ENCODE measurements at places on chromosomes 4 and X.

GRCh38 chr4:168163106-168163505, 70.8 kb downstream of the ANXA10 start:
- DNase-seq = no peak

DNA sequence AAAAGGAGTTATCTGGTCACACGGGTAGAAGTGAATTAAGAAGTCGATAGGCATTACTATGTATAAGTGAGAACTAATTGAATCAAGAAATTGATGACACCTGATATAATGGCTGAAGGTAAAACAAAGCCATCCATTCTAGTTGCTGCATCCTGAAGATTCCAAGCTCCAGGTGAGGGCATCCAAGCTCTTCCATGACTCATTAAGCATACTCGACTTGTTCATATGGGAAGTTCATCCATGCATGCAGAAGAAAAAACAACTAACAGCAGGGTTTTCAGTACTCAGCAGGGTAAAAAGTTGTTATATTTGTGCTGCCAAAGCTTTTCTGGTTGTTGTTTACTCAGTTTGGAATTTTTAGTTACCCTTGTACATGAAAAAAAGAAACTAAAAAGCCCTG, 508.0 kb upstream of the CXorf51A start:
- no peak for DNase-seq

- DNase-seq = no peak
Measured at GRCh38 chr4:80393970-80394250, 58.4 kb downstream of the CFAP299 start.

GRCh38 chr4:4861390-4862018, 2.0 kb downstream of the MSX1 start:
- DNase-seq = no peak

- DNase-seq = no peak
Measured at GRCh38 chrX:19731307-19731820, 156.0 kb downstream of the SH3KBP1 start.

GRCh38 chrX:111892375-111892774, 16.4 kb downstream of the TRPC5OS start:
- no peak for DNase-seq

DNA sequence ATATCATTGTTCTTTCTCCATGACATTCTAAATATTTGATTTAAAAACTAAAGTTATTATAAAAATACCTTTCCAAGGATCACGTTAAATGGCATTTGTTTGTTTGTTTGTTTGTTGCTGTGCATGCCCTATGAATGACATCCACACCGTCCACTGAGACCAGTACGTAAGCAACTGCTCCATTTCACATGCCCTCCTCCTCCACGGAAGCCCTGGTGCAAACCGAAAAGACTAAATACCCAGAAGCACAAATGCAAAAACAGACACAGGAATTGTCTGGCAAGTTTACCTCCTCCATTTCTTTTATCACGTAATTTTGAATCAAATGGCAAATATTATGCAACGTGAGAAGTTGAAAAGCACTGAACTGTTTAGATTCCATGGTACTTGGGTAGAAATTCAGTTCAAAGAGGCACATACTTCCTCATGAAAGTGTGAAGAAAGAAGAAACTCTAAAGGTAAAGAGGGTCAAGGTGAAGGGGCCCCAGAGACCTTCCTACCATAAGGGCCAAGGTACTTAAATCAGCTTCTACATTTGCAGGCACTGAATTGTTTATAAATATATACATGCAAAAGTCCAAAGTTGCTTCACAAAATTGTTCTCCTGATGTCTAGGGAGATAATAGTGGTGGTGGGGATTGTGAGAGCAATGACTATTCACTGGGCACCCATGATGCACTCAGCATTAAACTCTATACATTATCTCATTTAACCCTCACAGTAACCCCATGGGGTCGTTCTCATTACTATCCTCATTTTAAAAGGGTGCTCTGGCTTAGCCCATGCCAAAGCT, 23.4 kb downstream of the IRF2 start:
- DNase-seq = no peak

DNA sequence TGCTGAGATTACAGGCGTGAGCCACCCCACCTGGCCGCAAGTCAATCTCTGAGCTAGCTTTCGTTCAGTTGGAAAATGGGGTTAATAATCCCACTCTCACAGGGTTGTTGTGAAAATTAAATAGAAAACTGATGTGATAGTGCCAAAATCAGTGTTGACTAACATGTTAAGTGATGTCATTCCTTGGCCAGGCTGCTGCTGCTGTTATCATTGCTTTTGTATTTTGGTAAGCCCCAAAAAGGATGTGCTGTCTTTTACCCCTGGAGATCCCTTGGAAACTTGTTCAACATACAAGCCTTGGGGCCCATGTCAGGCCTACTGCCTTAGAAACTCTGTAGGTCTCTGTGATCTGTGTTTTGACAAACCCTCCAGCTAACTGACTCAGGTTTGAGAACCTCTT, 106.3 kb downstream of the AFF1 start:
- DNase-seq = no peak

DNA sequence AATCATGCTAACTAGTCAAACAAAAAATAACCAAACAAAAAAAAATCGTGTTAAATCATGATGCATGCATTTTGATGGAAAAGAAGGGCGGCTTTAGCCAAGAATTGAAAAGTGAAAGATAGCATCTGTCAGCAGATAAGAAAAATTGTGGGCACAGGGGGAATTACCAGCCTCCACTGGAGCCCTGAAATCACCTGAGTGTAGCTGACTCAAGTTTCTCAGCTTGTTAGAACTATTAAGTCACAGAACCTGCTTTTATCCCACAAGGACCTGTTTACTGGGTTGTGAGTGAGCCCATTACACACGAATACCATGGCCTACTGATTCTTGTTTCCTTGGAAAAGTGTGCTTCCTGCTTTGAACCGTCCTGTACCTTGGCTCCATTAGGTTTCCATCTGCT, 85.2 kb downstream of the COX18 start:
- no peak for DNase-seq

DNA sequence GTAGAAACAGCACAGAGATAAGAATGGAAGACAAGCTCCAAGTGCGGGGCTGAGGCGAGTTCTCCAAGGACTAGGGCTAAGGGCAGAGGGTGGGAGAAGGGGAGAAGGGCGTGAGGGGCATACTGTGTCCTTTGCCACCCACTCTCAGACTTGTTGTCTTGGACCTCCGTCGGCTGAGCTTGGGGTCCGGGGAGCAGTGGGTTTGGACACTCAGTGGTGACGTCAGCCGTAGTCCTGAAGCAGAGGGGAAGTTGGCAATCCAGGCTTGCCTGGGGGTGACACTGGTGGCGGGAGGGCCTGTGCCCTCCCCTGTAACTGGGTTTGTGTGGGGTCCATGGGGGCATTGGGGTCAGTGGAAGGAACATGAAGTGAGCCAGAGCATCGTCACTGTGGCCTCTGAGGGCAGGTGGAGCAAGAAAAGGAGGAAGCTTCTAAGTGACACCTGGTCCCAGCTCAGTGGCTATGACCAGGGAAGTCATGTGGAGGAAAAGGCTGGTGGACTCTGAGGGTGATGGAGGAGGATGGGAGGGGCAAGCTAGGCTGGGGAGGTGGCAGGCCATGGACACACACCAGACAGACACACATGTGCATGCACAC, 17.6 kb downstream of the CD99 start:
- no peak for DNase-seq

DNA sequence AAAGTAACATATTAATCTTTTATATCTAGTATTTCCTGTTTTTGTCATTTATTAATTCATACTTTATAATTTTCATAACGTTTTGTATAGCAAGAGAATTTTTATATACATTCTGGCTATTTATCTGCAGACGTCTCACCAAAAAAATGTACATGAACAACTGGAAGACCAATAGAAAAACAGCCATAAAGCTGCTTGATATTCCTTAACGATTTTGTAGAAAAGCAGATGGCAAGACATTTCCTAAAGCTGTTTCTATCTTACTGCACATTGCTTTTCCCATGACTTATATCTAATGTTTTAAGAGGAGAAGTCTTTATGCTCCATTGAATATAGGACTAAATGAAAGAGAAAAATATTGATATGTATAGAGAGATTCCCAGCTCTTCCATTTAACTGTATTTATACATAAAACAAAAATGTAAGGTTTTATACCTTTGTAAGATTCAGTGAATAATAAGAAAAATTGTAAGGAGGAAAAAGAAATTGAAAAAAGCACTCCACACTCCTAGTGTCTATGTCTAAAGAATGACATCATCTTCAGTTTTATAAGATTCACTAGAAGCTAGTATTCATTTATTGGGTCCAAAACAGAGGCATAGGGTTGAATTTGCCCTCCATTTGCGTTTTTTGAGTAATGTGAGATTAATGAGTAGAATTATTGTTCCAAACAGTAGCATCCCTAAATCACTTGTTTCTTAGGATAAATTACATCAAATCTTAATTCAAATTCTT, 248.5 kb downstream of the PPP3CA start:
- no peak for DNase-seq

GRCh38 chr4:86837691-86838503, 11.3 kb downstream of the SLC10A6 start:
- no peak for DNase-seq

DNA sequence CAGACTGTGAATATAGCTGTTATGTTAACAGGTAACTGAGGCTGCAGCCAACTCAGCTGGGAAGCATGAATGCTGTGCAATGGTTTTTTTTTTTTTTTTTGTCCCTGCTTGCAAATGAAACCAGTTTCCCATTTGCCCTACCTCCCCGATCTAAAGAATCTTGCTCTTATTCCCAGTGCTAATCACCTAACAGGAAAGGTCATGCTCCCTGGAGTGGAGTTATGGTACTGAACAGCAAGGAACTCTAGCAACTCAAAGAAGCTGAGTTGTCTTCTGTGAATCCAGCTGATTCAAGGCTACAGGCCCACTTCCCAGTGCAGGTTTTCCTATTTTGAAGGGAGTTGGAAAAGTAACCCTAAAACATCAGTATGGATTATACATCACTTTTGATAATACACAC, 52.1 kb downstream of the HTR2C start:
- DNase-seq = no peak

DNA sequence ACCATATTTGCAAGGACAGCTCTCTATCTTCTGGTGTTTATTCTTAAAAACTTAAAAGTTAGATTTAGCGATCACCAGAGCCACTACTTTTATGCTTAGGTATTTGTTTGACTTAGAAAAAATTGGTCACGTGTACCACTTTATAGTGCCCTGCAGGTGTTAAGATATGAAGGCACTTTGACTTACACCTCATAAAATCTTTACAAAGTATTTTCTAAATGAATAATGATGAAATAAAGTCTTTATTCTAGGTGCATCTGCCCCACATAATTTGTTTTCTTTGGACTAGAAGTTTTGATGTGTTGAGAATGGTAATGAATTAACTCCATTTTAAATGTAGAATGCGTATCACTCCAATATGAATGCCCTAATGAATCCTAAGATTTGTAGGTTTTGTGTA, 2.9 kb downstream of the FMR1 start:
- no peak for DNase-seq

DNA sequence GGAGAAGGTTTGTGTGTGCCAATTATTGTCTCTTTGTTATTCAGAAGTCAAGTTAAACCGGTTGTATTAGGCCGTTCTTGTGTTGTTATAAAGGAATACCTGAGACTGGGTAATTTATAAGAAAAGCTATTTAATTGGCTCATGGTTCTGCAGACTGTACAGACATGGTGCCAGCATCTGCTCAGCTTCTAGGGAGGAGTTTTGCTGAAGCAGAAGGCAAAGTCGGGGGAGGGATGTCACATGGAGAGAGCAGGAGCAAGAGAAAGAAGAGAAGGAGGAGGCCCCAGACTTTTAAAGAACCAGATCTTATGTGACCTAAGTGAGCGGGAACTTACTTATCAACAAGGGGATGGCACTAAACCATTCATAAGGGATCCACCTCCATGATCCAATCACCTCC, 349.3 kb upstream of the PCDH18 start:
- DNase-seq = no peak

GRCh38 chr4:186167605-186168004, 23.8 kb upstream of the CYP4V2 start:
- no peak for DNase-seq

- no peak for DNase-seq
Measured at GRCh38 chr4:150004481-150004880, 73.8 kb upstream of the DCLK2 start.

- DNase-seq = no peak
Measured at GRCh38 chr4:180394730-180395129, 1848.5 kb upstream of the TENM3 start.

DNA sequence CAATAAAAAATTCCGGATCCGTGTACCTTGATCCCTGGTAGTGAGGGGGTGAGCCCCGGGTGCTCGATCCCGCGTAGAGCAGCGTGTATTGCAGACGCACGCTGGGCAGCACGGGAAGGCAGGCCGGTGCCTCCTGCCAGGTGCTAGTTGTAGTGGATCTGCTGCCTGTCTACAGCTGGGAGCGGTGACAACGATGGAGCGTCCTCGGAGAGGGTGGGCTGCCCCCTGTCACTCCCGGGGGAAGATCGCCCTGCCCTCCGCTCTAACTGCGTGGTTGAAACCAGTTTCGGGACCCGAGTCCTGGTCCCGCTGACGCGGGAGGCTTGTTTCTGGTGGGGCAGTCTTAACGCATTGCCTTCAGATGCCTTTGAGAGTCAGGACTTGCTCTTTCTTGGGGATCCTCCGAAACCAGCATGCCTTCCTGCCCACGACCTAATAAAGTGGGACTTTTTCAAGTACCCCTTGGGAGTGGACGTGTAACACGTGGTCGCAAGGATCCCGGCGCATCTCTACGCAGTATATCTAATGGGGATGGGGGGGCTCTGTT, 2.7 kb upstream of the NKX6-1 start:
- no peak for DNase-seq

All from NCI-H748 treated with DMSO at 0.1 percent for 48 hours (cell line).